ENCODE measurements at places on chromosomes 11 and 22. TPM values are rescaled to one million over a fixed set of nuclear protein-coding genes. Genes with fewer than 3 reads are reported as not detected.

DNA sequence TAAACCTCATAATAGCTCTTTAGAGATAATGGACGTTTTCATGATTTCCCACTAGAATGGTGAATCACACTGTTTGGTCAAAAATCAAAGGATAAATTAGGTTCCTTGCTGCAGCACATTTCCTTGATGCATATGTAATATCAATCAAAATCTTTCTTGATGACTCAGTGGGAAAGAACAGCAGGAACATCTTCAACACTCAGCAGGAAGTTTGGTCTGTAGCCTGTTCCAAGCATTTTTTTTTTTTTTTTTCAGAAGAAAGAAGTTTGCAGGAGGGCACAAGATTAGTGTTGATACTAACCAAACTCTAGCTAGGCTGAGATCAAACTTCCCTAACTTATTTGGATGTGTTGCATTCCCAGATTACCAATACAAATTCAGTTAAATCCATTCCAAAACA lies 1529.8 kb downstream of the FAM181B start:
- H3K27ac ChIP-seq = no peak overlapping the region
- no peaks in the 10 kb centered on the region for H3K27me3 ChIP-seq
- no peaks in the 10 kb centered on the region for H3K4me1 ChIP-seq
- no peaks in the 10 kb centered on the region for H3K36me3 ChIP-seq

Gene PLAAT5
- total RNA-seq = not detected

GRCh38 chr22:38489561-38490145 lies 16.5 kb downstream of the DDX17 start:
- no peak for DNase-seq
- H3K4me1 ChIP-seq = no peaks in the 10 kb centered on the region
- no peak overlapping the region for H3K27ac ChIP-seq
- H3K4me3 ChIP-seq = no peak overlapping the region
- H3K27me3 ChIP-seq = no peaks in the 10 kb centered on the region
- peaks cover 85% of the 10 kb centered on the region for H3K36me3 ChIP-seq

DNA sequence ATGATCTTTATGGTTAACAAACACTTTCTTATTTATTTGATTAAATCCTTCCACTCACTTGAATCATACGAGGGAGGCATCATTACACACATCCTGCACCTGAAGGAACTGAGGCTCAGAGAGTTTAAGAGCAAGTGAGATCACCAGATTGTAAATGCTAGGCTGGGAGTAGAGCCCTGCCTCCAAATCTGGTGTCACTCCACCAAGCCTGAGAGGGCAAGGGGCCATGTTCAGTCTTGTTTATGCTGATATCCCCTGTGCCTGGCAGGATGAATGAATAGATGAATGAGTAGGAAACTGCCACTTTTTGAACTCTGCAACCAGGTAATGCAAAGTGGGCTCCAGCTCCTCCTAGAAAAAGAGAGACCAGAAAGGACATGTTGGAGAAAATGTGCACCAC lies 59.1 kb downstream of the RASSF10 start:
- H3K27ac ChIP-seq = no peak overlapping the region
- H3K4me3 ChIP-seq = no peak overlapping the region
- H3K4me1 ChIP-seq = no peaks in the 10 kb centered on the region

DNA sequence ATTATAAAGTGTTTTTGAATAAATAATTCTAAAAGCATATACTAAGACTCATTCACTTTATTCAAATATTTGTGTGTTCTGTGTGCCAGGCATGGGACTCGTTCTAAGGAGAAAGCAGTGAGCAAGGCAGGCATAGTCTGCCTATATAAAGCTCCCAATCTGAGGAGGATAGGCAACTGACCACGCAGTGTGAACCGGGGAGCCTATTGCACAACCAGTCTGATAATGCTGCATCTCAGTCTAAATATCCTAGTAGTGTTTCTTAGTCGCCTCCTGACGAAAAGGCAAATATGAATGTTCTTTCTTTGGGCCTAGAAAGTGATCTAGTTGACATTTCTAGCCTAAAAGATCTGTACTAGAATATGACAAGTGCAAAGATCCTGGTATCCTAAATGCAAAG lies 98.3 kb downstream of the C11orf65 start:
- peaks cover 50% of the 10 kb centered on the region for H3K4me1 ChIP-seq
- DNase-seq = no peak
- H3K36me3 ChIP-seq = no peaks in the 10 kb centered on the region
- peak overlapping the region; percentile 54 for H3K27ac ChIP-seq
- no peaks in the 10 kb centered on the region for H3K27me3 ChIP-seq

Gene MRGPRE
- total RNA-seq = not detected

DNA sequence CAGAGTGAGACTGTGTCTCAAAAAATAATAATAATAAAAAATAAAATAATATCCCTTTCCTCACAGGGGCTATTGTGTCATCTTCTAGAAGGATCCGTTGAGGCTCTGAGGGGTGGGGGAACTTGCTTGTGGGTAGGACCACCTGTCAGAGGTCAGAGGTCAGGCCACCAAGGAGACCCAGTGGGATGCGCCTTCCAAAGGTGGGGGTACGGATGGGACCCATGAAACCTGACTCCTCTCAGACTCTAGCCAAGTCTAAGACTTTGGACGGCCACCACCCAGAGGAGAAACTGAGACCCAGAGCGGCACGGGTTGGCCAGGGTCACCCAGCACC lies 367 bp upstream of the MMP11 start:
- no peak for DNase-seq
- H3K4me3 ChIP-seq = peak overlapping the region; percentile 58
- H3K4me1 ChIP-seq = no peaks in the 10 kb centered on the region
- H3K27ac ChIP-seq = no peak overlapping the region
- no peaks in the 10 kb centered on the region for H3K36me3 ChIP-seq
- H3K27me3 ChIP-seq = no peaks in the 10 kb centered on the region
